ENCODE measurements at places on chromosomes 13 and 19. TPM values are rescaled to one million over a fixed set of nuclear protein-coding genes. Genes with fewer than 3 reads are reported as not detected.

The ADM5 gene
- total RNA-seq, result 1.2 TPM

The RNF113B gene
- total RNA-seq, result not detected

The IGSF23 gene
- not detected for total RNA-seq

The SLC25A30 gene
- 7.0 TPM for total RNA-seq

The C19orf85 gene
- not detected for total RNA-seq

The ZNF564 gene
- 3.3 TPM for total RNA-seq

The SERP2 gene
- 5.9 TPM for total RNA-seq

The PTGIR gene
- total RNA-seq, result 7.0 TPM

The FAM174C gene
- total RNA-seq, result 28.9 TPM

The TNNT1 gene
- 2.9 TPM for total RNA-seq

The HS6ST3 gene
- total RNA-seq, result under 0.01 TPM

The COX7A1 gene
- total RNA-seq, result 3.3 TPM
